GDM1 (cell line): ENCODE measurements at places on chromosomes 1 and 21.
A peak's percentile ranks its signal among the peaks of the same experiment; 100 is the strongest.

- DNase-seq, result no peak
These were observed 54.3 kb upstream of the TRAPPC10 start for GRCh38 chr21:43957611-43958362.

DNA sequence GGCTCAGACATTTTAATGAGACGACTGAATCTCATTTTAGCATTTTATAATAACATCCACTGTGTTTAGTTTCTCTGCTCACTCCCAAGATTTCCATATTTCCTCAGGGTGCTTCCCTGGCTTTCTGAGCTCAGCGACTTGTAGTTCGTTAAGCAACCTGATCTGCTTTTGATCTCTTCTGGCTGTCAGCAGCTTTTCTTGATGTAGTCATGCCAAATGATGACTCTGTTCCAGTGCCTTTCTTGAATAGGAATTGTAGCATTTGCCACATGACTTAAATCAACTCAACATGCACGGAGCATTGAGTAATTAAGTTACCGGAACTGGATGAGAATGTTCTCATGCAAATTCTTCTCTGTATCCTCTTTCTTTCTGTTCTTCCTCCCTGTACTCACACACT lies 246.1 kb downstream of the FMN2 start:
- no peak for DNase-seq

GRCh38 chr1:59750328-59751003 lies 64.3 kb upstream of the HOOK1 start:
- no peak for DNase-seq

DNA sequence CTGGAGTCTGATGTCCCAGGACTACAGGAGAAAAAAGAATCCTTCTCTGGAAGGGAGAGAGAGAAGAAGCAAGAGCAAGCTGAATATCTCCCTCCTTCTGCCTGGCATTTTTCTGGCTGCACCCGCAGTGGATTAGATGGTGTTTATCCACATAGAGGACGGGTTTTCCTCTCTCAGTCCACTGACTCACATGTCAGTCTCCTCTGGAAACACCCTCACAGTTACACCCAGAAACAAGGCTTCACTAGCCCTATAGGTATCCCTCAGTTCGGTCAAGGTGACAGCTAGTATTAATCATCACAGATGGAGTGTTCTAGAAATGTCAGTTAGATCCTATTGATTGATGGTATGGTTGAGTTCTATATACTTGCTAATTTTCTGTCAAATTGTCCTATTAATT lies 87.9 kb downstream of the RHOU start:
- DNase-seq, result no peak

DNA sequence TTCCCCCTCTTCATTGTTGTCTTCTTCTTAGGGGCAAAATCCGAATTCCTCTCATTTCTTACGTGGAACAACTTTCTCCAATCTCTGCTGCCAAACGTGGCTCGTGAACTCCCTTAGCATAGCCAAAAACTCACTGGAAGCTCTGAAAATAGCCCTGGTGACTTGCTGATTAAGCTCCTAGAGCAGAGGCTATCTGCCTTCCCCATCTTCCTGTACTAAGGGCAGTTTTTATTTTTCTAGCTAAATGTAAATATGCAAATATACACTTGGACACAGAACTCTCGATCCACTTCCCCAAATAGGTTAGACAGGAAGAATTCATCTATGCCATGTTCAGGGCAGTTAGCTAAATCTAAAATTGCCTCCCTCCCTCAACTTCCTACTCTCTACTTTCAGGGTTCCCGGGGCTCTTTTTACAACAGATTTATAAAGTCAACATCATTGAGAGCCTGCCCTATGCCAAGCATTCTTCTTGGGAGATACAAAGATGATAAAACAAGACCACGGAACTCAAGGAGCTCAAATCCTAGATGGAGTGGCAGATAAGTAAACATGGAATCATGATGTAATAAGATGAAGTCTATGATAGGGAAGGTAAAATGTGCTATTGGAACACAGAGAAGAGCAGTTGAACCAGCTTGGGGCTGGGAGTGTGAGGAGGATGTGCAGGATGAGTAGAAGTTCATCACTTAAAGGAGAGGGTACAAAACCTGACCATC lies 59.4 kb upstream of the FMOD start:
- no peak for DNase-seq

DNA sequence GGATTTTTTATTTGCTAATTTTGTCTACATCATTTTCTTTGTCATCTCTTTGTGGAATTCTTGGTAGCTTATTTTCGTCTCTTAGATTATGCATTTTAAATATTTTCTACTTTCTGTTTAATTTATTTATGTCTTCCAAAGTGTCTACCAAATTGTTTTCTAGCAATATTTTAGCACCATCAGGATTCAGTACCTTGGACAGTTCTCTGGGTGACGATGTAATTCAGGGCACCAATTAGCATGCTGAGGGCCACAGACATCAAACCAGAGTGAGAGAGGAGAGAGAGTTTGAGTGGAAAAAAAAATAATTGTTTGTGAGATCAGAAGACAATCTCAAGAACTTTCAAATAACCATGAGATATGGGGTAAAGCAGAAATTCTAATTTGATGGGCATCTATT lies 169.8 kb upstream of the CXADR start:
- no peak for DNase-seq

DNA sequence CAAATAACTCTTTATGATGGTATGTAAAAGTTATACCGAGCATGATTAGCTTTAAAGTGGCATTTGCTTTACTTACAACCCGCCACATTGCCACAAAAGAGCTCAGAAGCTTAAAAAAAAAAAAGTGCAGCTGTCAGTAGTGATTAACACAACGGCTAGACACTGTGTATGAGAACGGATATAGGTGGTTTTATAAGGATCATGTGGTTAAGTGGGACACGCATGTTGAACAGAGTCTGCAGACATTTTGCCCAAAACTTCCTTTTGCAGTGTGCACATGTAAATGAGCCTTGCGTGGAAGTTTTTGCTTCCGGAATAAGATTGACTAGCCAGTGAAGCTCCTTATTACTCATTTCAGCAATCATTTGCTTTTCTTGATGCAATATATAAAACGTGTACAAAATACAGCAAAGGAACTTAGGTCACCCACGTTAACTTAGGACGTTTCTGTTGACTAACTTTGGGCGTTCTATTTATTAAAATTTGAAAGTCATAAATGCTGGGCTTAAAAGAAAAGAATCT lies 58.7 kb upstream of the RGS1 start:
- peak; percentile 88 for DNase-seq

DNA sequence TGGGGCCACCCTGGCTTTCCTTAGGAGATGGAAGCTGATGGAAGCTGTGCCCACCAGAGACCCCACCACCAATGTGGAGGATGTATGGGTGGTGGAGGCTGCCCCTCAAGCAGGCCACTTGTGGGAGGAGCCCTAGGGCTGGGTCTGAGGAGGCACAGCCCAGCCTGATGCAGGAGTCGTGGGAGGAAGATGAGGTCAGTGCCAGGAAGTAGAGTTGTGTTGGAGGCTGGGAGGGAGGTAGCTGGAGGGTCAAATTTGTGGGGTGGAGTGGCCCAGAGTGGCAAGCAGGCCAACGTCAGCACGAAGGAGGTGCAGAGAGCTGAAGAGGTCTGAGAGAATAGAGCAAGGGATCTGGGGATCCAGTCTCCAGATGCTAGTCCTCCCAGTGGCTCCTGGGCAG lies 119.0 kb upstream of the USP24 start:
- no peak for DNase-seq

GRCh38 chr1:167056529-167057231 lies 33.5 kb downstream of the GPA33 start:
- DNase-seq, result no peak

GRCh38 chr1:170932236-170932635 lies 3.1 kb upstream of the MROH9 start:
- DNase-seq, result no peak

DNA sequence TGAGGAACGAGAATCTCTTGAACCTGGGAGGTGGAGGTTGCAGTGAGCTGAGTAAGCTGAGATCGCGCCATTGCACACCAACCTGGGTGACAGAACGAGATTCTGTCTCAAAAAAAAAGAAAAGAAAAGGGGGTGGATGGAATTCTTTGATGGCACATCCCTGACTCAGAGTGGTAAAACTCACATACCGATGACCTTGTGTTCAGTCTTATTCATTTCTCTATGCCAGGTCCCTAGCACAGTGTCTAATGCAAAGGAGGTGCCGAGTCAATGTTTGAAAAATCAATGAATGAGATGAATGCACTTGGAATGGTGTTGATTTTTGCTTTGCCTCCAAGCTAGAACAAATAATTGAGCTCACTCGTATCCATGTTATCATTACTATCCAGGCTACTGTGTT lies 18.5 kb upstream of the FAM20B start:
- no peak for DNase-seq

DNA sequence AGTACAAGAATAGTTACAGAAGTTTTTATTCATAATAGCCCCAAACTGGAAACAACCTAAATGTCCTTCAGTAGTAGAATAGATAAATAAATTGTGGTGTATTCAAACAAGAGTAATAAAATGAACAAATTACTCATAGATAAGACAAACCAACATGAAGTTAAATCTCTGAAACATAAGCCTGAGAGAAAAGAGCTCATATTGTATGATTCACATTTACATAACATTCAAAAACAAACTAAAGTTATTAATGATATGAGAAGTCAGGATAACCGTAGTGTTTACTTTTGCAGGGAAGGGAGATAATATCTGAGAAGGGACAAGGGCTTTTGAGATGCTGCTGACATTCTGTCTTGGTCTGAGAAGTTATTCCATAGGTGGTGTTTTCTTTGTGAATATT lies 13.5 kb downstream of the STPG1 start:
- DNase-seq, result no peak

DNA sequence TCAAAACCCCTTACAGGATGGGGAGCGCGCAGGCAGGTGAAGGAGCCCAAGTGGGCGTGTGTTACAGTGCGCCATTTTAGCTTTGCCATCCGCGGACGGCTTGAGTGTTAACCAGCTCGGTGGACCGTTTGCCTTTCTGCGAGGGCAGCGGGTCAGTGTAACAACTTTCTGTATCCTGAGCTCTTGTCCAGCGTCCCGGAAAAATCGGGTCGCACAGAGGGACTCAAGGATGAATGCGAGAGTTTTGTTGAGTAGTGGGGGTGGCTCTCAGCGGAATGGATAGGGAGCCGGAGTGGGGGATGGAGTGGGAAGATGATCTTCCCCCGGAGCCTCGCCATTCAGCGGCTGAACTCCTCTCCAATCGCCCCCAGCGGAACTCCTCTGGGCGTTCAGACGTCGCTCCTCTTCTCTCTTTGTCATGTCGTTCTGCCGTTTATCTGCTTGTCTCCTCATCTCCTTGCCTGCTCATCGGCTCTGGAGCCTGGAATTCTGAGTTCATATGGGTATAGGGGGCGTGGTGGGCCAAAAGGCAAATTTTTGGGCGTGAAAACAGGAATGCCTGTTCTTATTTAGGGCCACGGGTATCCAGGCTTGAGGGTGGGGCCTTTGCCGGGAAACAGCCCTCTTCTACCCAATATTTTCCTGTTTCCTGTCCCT lies 295.4 kb downstream of the CTH start:
- DNase-seq, result no peak

GRCh38 chr1:100459358-100460114 lies 78.4 kb upstream of the GPR88 start:
- peak; percentile 73 for DNase-seq

DNA sequence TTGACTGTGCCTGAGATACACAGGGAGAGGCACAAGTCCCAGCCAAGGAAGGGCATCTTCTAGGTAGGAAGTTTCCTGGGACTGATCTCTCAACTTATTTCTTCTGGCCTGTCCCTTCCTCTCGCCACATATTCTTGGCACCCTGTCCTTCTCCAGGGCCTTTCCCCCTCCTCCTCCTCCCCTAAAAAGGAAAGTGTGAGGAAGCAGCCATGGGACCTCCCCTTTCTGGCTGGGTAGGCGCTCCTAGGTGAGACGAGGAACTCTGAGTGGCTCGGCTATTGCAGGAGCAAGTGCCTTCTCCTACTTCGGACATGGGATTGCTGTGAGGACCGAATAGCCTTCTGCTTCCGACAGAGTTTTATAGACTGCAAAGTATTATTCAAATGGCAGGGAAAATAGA lies 15.5 kb upstream of the MTARC2 start:
- DNase-seq, result no peak

DNA sequence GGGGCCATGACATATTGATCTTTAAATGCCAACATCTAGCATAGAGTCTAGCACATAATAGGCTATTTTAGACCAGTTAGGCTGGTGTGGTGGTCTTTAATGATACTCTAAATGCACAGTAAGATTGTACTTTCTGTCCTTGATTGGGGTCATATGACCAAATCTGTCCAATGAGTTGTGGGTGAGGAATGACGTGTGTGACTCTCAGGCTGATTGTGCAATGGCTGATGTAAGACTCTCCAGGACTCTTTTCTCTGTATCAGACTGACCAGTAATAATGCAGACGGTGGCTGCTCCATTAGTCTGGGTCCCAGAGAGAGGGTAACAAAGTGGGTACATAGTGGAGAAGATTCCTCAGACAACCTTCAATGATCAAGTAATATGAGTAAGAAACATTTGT lies 541.6 kb upstream of the CAMK1G start:
- no peak for DNase-seq

- DNase-seq, result no peak
These were observed 14.4 kb upstream of the IGSF21 start for GRCh38 chr1:18093193-18093592.

- DNase-seq, result no peak
These were observed 248.3 kb upstream of the NEGR1 start for GRCh38 chr1:72530646-72531045.
